ENCODE measurements at places on chromosomes 1 and 21.

GRCh38 chr1:90902672-90903071, 119.2 kb downstream of the ZNF644 start:
- DNase-seq = no peak

GRCh38 chr1:214469290-214469689, 82.1 kb downstream of the PTPN14 start:
- no peak for DNase-seq

DNA sequence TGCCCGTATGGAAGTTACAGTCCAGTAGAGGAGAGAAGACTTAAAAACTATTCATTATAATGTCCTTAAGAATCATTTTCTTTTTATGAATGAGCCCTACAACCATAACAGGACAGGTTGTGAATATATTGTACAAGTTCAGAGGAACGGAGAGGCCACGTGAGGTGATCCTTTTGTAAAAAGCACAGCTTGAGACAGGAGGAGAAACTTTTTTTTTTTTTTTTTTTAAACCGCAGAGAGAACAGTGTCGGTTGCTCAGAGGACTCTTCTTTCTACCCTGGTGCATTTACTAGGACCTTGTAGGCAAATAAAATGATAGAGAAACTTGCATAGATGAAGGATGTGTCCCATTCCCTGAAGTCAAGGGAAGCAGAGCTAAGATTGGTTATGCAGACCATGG, 32.1 kb downstream of the DYRK1A start:
- DNase-seq = no peak

- no peak for DNase-seq
These were observed 15.6 kb downstream of the EVA1C start for GRCh38 chr21:32427958-32428623.

DNA sequence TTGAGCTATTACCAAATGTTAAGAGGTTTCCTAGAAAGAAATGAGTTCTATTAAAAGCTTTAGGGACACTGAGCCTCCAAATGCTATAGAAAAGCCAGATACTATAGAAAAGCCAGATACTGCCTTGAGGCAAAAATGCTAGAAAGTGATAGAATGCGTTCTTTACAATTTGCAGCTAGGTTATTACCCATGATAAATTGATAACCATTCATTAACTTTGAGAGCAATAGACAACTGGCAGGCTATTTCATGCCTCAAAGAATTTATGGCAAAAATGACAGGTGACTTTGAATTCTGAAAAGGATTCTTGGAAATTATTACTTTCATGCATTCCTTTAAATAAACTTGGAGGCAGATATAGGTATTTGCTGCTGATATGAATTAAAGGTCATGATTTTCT, 51.6 kb downstream of the SMYD3 start:
- DNase-seq = no peak

- DNase-seq = no peak
These were observed 13.6 kb upstream of the LYPLAL1 start for GRCh38 chr1:219159946-219160645.

- no peak for DNase-seq
These were observed 2.9 kb downstream of the FABP3 start for GRCh38 chr1:31370021-31370420.

DNA sequence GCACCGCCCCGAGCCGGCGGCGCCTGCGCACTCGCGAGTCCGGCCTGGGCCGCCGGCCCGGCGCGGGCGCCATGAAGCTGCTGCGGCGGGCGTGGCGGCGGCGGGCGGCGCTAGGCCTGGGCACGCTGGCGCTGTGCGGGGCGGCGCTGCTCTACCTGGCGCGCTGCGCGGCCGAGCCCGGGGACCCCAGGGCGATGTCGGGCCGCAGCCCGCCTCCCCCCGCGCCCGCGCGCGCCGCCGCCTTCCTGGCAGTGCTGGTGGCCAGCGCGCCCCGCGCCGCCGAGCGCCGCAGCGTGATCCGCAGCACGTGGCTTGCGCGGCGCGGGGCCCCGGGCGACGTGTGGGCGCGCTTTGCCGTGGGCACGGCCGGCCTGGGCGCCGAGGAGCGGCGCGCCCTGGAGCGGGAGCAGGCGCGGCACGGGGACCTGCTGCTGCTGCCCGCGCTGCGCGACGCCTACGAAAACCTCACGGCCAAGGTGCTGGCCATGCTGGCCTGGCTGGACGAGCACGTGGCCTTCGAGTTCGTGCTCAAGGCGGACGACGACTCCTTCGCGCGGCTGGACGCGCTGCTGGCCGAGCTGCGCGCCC, at the start of gene B3GALT6:
Gene B3GALT6, plus strand, starts transcription at position 30 of the 588 bp plus-strand sequence. Its CDS starts 42 bp downstream, at position 72.
- DNase-seq = no peak

GRCh38 chr1:15603050-15603965, 13.9 kb upstream of the DDI2 start:
- DNase-seq = peak; percentile 97

DNA sequence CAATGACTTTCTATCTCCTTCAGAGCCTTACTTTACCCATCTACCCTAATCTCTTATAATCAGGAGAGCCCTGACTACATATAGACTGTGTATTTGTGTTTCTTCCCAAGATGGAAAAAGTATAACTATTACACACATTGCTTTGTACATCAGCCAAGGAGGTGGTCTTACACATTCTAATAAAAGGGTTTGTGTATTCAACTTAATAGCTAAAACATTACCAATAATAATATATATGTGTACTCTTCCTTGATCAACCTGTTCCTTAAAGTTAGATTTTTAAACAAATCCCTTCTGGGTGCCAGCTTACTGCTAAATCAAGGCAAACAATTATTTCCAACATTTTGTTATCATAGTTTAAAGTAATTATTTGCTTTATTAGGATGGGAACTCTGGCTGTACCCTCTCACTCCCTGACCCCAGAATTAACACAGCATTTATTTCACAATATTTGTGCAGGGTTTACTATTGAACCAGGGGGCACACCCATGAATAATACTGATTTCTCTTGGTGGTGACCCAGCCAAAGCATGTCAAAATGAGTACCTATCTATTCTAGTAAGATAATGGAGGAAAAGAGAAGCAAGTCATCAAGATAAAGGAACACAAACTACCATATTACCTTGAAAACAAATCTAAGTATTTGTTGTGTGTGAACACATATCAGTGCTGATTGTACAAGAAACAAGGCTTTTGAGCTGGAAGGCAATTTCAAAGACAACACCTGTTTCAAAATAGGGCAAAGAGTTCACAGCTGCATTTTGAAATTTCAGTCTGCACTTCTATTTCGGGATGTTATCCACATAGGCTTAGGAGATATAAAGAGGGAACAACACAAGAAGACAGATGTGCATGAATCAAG, 30.1 kb upstream of the SLC45A3 start:
- no peak for DNase-seq

- DNase-seq = no peak
These were observed 41.9 kb downstream of the DDR2 start for GRCh38 chr1:162674034-162674608.

- no peak for DNase-seq
These were observed 11.9 kb downstream of the PTPN22 start for GRCh38 chr1:113859478-113860175.

DNA sequence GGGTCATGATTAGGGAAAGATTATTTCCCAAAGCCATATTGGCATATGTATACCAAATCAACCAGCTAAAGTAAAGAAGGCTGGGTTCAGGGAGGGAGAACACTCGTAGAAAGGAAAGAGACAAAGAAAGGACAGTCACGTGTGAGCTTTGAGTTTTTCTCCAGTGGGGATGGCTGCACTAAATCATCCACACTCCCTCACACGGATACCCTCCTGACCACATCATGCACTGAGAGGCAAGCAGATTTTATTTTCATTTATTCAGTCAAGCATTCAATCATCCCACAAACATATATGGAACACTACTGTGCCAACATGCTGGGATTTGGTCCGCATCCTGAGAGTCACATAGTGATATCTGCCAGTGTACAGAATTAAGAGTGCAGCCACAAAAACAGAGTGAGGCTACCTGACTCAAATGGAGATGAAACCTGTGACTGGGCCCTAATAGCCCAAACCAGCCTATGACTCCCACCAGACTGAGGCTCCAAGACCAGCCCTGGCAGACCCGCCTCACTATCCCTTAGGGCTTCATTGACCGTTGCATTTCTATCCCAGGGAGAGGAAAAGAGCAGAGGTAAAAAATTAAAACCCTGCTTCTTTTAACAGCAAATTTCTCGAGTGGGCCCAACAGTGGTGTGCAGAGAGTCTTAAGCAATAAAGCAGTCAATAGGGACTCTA, 155.9 kb downstream of the BARHL2 start:
- no peak for DNase-seq

- DNase-seq = no peak
These were observed 152.1 kb downstream of the PTGER3 start for GRCh38 chr1:70895531-70895930.

DNA sequence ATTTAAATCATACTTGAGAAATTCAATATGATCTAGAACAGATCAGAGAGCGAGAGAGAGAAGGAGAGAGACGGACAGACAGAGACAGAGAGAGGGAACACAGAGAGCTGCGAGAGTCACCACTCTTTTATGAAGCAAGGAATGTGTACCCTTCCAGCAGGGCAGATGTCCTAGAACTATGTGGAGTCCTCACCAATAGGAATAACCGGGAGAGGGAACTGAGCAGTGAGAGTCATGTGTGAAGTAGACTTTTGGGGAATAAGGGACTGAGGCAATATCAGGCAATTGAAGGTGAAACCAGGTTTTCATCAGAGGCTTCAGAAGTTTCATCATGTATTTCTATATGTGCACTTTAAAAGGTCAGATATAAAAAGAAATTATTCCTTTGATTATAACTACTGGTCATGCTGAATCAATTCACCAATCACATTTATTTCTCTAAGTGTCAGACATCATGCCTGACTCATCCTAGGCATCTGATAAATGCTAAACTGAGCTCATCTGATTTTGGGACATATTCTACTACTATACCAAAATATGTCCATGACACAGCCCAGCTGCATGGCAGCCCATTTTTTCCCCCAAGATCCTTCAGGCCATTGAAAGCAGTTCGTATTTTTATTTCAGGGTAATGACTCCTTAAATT, 22.4 kb downstream of the VTCN1 start:
- DNase-seq = no peak

- no peak for DNase-seq
These were observed 43.4 kb downstream of the RSPH1 start for GRCh38 chr21:42452401-42453223.

DNA sequence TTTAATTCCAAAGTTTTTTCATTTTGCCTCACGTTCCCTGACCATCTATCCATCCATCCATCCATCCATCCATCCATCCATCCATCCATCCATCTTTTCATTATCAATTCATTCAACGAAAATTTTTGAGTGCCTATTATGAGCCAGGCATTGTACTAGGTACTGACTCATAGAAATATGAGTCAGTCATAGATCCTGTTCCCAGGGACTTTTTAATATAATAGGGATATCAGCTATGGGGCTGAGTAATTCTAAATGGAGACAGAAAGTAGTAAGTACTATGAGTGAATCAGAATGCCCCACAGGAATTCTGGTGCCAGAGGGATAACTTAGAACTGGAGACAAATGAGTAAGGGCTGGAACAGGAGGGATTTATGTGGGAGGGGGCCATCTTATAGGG, 49.8 kb upstream of the GNG12 start:
- DNase-seq = no peak

GRCh38 chr1:55423376-55423775, 208.2 kb upstream of the USP24 start:
- DNase-seq = no peak

- DNase-seq = no peak
These were observed 115.4 kb downstream of the TRABD2B start for GRCh38 chr1:47881505-47882442.

GRCh38 chr1:59156526-59157199, 140.2 kb upstream of the FGGY start:
- DNase-seq = peak; percentile 31

DNA sequence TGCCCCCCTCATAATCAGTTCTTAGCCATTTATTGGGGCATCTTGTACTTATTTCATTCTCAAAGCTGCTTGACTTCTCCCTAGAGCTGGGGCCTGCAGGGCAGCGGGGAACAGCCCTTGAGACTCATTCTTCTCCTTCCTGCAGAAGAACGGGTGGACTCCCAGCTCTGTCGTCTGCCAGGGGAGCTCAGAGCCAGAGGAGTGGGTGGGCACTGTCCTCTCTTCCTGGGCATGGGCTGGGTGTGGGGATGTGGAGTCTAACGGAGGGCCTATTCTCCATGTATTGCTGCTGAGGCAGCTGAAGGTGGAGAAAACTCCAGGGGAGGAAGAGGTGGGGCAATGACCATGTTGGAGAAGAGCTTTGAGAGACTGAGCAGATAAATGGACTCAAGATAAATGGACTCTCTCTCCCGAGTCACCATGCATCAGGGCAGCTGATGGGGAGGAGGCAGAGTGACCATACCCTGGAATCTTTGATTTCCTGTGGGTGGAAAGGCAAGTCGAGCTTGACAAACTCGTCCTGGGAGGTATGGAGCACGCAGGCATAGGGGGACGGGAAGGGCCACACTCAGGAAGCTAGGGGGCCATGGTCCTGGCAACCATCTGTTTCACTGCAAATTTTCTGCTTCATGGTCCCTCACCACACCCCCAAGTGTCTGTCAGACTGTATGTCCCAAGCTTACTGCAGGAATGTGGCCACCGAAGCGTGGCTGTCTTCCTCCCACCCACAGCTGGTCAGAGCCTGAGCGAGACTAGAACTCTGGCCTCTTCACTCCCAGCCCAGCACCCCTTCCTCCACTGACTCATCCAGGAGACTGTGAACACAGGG, 56.9 kb upstream of the ATP2B4 start:
- no peak for DNase-seq

- DNase-seq = no peak
These were observed 98.1 kb upstream of the ZNF678 start for GRCh38 chr1:227465256-227465655.

DNA sequence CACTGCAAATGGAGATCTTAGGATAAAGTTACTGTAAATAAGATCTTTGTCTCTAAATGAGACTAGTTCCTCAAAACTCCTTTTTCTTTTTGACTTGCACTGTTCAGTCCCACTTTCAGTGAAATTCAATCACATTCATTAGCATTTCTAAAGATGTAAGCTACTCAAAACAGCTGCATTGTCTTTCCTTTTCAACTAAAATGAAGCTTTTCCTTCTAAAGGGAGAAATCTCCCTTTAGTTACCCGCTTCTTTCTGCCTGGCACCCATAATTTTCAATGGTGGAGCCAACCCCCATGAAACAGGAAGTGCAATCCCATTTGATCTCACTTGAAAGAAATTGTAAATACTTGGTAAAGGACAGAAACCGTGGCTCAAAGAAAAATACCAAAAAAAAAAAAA, 387.4 kb upstream of the PKN2 start:
- DNase-seq = no peak

DNA sequence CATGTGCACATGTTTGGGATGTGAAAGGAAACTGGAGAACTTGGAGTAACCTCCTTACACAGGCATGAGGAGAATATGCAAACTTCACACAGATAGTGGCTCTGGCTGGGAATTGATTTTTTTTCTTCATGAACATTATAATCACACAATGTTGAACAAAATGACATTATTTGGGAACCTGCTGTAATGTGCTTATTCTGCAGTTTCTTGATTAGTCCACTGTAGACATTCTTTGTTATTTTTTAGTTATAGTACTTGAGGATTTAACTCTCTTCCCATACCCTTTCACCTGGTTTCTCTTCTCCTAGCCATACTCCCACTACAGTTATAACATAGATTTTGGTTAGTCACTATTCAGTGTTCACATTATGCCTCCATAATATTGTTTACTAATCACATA, 68.3 kb downstream of the ATG4C start:
- DNase-seq = no peak

- no peak for DNase-seq
These were observed 237.9 kb downstream of the PBX1 start for GRCh38 chr1:164796916-164797315.

- DNase-seq = no peak
These were observed 185.6 kb upstream of the NRIP1 start for GRCh38 chr21:15250384-15250783.
